ENCODE measurements at places on chromosomes 7 and 10. TPM values are rescaled to one million over a fixed set of nuclear protein-coding genes. Genes with fewer than 3 reads are reported as not detected.

Gene STEAP4
- total RNA-seq: 0.27 TPM

Gene PPP1R17
- 4.4 TPM for total RNA-seq

Gene LMTK2
- 29.9 TPM for total RNA-seq

Gene ASZ1
- not detected for total RNA-seq

Gene ENKUR
- total RNA-seq: 6.4 TPM

Gene FAM24A
- total RNA-seq: not detected

Gene KLLN
- total RNA-seq: 0.82 TPM

Gene PRXL2A
- 36.8 TPM for total RNA-seq

Gene MPP7
- total RNA-seq: 5.6 TPM

Gene TRPV5
- total RNA-seq: 0.36 TPM

Gene TRIM8
- total RNA-seq: 50.3 TPM

Gene PRDX3
- 81.2 TPM for total RNA-seq

Gene NRCAM
- 194 TPM for total RNA-seq

Gene SAP25
- total RNA-seq: not detected

Gene GIMAP5
- total RNA-seq: 3.8 TPM

DNA sequence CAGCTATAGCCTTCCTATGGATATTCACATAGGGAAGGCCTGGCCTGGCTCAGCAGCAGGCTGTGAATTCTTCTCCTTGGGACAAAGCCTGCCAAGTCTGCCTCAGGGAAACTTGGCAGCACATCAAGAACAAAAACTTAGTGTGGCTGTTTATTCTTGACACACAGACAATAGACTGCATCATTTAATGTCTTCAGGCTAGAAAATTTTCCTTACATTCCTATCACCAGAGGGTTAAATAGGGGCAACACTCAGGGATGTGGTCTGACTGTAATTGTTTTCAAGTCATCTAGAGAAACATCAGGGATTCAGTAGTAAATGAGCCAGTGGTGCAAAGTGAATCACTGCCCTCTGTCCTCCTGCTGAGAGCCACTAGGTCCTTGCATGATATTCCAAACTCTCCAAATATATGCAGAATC, 137.3 kb downstream of the SEMA3C start:
- DNase-seq: no peak

DNA sequence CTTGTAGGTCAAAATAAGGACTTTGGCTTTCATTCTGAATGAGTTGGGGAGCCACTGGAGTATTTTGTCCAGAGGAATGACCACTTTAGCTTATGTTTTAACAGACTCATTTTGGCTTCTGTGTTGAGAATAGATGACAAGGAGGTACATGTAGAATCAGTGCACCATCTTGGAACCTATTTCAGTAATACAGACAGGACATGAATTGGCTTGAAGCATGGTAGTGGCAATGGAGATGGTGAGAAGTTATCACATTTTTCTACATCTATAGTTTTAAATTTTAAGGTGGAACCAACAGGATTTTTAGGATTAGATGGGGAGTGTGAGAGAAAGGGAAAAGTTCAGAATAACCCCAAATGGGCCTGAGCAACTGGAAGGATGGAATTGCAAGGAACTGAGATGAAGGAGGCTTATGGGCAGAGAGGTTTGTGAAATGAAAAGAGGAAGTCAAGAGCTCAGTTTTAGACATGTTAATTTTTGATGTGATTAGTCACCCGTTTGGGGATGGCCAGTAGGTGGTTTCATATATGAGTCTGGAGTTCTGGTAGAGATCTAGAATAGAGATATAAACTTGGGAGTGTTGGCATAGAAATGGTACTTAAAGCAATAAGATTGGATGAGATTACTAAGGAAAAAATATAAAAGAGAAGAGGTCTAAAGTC, 89.2 kb upstream of the JAZF1 start:
- no peak for DNase-seq

- DNase-seq: no peak
These were observed 1.5 kb upstream of the HTR7 start for GRCh38 chr10:90859321-90859751.

- DNase-seq: no peak
These were observed 46.0 kb downstream of the SH2D4B start for GRCh38 chr10:80583685-80584084.

GRCh38 chr10:49243139-49243538, 54.9 kb upstream of the TMEM273 start:
- no peak for DNase-seq

DNA sequence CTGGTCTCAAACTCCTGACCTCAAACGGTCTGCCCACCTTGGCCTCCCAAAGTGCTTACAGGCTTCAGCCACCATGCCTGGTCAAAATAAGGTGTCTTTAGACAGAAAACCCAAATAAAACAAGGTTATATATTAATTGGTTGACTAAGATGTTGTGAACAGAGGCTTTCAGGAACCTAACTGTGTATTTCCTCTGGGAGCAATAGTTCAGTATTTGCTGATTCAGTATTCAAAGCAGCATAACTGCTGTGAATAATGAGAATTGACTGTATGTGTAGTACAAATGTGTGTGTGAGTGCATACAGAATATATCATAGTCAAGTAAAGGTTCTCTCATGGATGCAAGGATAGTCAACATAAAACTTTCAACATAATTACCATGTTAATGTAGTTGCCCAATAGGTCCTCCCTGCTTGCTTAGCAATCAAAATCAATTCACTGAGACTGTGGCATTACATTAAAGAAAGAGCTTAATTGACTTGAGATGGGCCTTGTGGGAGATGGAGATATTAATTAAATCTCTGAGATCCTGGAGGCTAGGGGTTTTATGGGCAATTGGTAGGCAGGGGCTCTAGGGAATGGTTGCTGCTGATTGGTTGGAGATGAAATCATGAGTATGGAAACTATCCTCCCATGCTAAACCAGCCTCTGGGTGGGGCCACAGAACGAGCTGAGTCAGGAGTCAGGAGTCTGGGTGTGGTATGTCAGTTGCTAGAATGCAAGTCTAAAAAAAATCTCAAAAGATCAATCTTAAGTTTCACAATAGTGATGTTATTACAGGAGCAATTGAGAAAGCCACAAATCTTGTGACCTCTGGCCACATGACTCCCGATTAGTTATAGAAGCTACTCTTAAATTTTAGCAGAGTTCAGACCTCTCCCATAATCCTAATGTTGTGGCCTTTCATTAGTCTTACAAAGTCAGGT, 162.7 kb downstream of the AKR1D1 start:
- no peak for DNase-seq

- no peak for DNase-seq
These were observed 604.6 kb downstream of the GRID1 start for GRCh38 chr10:85761906-85762445.

GRCh38 chr7:41199136-41199535, 503.8 kb downstream of the INHBA start:
- no peak for DNase-seq

GRCh38 chr7:138008588-138009349, 6.9 kb upstream of the CREB3L2 start:
- DNase-seq: peak; percentile 53

DNA sequence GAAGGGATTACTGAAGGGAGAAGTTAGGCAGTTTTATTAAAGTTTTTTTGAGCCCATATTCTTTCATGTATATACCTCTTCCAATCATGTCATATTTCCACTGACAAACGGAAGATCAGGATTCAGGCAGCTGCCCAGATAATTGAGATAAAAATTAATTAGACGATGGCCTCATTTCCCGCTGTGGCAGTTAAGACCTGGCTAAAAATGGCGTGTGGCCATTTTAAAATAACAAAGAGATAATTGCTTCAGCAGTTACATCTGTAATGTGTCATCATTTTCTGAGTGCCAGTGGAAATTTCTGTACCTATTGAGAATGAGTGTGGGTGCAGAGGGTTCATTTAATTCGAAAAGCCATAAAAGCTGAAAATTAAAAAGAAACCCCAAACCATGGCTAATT, 215.1 kb downstream of the STK31 start:
- DNase-seq: no peak

DNA sequence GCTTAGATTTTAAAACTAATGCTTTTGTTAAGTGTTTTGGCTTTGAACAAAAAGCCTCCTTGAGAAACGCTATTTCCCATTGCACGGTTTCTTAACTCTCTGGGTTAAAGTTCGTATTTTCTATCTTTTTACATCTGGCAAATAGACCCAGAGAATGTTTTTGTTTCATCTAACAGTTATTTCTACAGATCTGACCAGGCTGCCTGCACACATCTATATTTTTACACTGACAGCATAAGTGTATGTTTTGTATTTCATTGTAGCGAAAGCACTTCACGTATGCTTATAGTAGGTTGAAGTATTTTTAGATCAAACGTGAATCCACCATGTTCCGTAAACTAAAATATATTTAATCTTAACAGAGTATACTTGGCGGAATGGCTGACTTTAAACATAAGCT, 477.3 kb downstream of the SDK1 start:
- no peak for DNase-seq

DNA sequence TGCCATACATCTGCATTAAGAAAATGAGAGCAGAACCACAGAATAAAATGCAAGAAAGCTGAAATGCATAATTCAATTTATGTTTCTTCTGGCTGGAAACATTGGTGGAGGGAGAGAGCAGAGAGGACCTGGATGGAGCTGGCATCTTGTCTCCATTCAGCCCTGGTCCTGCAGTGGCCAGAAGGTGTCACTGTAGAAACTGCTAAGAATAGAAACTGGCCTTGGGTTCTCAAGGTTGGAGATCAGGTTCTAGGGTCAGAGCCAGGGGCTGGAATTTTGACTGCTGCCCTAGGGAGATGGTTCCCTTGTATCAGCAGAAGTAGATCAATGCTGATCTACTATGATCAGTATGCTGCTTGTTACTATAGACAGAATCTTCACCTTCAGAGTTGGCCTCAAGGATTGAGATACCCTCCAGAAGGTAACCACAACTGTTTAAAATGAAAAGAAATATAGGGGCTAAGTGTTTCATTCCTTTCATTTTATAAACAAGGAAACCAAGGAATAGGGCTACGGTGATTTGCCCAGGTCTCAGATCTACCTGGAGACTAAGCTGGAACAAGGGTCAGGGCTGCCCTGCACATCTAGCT, 13.1 kb downstream of the TAS2R41 start:
- DNase-seq: no peak

DNA sequence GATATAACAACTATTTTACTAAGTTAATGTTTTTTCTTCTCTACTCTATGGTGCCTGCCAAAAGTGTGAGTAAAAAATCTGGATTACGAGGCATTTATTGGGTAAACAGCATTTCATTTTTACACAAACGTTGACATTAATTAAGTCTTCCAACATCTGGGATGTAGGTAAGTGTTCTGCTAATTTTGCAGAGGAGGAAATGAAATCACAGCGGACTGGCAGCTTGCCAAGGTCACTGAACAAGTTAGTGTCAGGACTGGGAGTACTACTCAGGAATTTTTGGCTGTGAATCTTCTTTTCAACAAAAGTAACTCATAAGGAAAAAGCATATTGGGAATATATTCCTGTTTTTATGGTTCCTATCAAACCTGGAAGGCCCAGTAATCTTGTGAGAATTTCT, 612.1 kb upstream of the FZD8 start:
- no peak for DNase-seq

- DNase-seq: no peak
These were observed 24.8 kb downstream of the GBX1 start for GRCh38 chr7:151142686-151143040.

DNA sequence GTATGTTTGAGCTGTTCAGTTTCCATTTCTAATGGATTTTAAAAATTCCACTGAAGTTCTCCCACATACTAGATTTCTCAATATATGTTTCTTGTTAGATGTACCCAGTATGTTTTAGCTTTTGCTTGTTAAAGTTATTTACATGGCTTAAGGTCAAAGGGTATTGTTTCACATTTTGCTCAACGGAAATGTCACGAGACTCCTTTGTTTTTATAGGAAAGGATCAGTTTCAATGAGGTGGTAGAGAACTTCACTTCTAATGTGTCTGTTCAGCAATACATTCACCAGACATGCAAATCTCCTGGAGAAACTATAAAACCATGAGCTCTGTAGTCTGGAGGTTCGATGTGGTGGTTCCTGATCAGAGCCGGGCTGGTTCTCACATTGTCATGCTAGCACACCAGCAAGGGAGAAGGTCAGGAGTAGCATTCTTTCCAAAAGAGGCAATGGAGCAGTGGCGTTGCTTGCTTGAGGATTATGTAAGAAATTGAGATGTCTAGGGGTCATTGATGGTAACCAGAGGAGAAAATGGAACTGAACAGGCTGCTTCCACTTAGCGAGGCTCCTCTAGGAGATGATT, 114.0 kb downstream of the RAB18 start:
- DNase-seq: no peak

DNA sequence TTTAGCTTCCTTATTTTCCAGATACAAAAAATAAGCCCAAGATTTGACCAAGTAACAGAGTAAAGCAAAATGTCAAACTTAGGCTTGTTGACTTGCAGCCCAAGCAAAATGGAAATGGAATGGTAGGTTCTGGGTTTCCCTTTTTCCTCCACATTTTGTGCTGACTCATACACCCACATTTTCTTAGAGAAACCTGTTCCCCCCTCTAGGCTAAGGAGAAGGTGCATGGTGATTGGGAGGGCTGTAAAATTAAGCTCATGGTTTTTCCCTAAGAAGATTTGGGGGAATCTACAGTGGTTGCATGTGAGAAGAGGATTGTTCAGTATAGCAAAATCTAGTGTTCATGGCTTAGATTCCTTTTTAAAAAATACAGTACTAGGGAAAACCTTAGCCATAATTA, 127.4 kb downstream of the ARL4A start:
- no peak for DNase-seq

GRCh38 chr10:113047605-113047962, 97.5 kb downstream of the TCF7L2 start:
- no peak for DNase-seq
